ENCODE measurements at places on chromosomes 11 and 22. TPM values are rescaled to one million over a fixed set of nuclear protein-coding genes. Genes with fewer than 3 reads are reported as not detected.

Gene OR52A1
- not detected for total RNA-seq

Gene SH3BP1
- 7.2 TPM for total RNA-seq

Gene ASRGL1
- 10.8 TPM for total RNA-seq

Gene DSCAML1
- total RNA-seq: 0.58 TPM

Gene NRXN2
- total RNA-seq: 35.9 TPM

Gene PSMA1
- 122 TPM for total RNA-seq

Gene CNIH2
- total RNA-seq: 1.1 TPM

Gene WNT11
- 30.0 TPM for total RNA-seq

Gene RIMBP3B
- total RNA-seq: not detected

Gene SOX10
- 5.9 TPM for total RNA-seq

Gene PGA5
- total RNA-seq: not detected

Gene MRGPRX4
- not detected for total RNA-seq

Gene MICALL1
- 24.2 TPM for total RNA-seq

Gene PATE4
- not detected for total RNA-seq

Gene HOATZ
- total RNA-seq: not detected

Gene FBLN1
- 1,512 TPM for total RNA-seq

Gene KCNE3
- 3.8 TPM for total RNA-seq

Gene KDM4F
- total RNA-seq: not detected

Gene H19
- 1,787 TPM for total RNA-seq

Gene DCHS1
- total RNA-seq: 64.4 TPM

Gene TMA7B
- total RNA-seq: 0.42 TPM

Gene OR2AT4
- not detected for total RNA-seq

Gene KDM4D
- 0.45 TPM for total RNA-seq

Gene KRTAP5-11
- not detected for total RNA-seq

Gene SHANK3
- total RNA-seq: 48.6 TPM

Gene KRTAP5-1
- not detected for total RNA-seq

Gene PTPN5
- 2.1 TPM for total RNA-seq

Gene GALNT18
- 37.3 TPM for total RNA-seq

Gene GLYAT
- total RNA-seq: not detected

Gene RAPSN
- total RNA-seq: 0.66 TPM

Gene EML3
- total RNA-seq: 93.7 TPM

Gene TPBGL
- total RNA-seq: 0.30 TPM

Gene DRD4
- total RNA-seq: 2.1 TPM

Gene HEPN1
- 0.51 TPM for total RNA-seq

Gene INS
- total RNA-seq: 1.9 TPM

Gene SHANK2
- total RNA-seq: 0.93 TPM

Gene UPK2
- total RNA-seq: not detected
